ENCODE measurements at places on chromosomes 4 and X. TPM values are rescaled to one million over a fixed set of nuclear protein-coding genes. Genes with fewer than 3 reads are reported as not detected.

- no peak overlapping the region for H3K4me3 ChIP-seq
- no peak overlapping the region for H3K27ac ChIP-seq
- H3K36me3 ChIP-seq: no peaks in the 10 kb centered on the region
- DNase-seq: no peak
Observed at GRCh38 chr4:85092943-85093342, 126.5 kb upstream of the WDFY3 start.

- peak overlapping the region; percentile 14 for H3K27ac ChIP-seq
- H3K27me3 ChIP-seq: no peaks in the 10 kb centered on the region
- H3K36me3 ChIP-seq: no peaks in the 10 kb centered on the region
- no peak for DNase-seq
- H3K4me1 ChIP-seq: peaks cover 39% of the 10 kb centered on the region
Observed at GRCh38 chr4:52824603-52825459, 37.3 kb upstream of the RASL11B start.

DNA sequence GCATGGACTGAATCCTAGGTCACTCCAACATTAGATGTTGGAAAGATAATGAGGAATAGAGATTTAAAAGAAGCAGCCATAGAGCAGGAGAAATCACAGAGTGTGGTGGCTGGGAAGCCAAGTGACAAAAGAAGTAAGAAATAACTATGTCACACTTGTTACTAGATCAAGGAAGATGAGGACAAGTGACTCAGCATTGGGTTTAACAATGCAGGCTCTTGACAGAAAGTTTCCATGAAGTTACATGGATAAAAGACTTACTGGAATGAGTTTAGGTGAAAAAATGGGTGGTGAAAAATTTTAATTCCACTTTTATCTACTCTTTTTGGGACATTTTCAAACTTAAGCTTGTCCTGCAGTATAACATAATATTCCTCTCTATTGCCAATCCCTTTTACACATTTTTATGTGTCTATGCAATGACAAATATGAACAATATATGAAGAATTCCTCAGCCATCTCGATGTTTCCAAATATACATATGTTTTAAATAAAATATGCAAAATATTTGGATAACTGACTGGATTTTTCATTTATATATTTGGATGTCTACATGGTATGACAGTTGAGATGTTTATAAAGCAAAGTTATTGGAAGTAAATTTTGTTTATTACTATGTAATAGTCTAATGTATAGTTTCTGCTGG is 462.6 kb downstream of the IL15 start:
- H3K27me3 ChIP-seq: no peaks in the 10 kb centered on the region
- H3K4me1 ChIP-seq: peaks cover 20% of the 10 kb centered on the region
- H3K4me3 ChIP-seq: no peak overlapping the region
- H3K27ac ChIP-seq: no peak overlapping the region

DNA sequence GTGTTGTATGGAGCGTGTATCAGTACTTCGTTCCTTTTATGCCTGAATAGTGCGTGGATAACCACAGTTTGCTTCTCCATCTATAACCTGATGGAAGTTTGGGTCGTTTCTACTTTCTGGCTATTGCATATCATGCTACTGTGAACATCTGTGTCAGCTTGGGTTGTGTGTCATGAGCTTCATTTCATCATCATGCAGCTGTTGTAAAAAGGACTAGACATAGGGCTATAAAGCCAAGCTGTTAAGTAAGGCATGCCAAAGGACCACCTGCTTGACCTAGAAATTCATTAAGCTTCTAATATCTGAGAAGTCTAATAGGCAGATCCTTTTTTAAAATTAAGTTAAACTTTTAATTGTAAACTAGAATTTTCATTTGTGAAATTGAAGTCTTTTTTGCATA is 18.4 kb downstream of the SMS start:
- no peak overlapping the region for H3K27ac ChIP-seq
- H3K36me3 ChIP-seq: no peaks in the 10 kb centered on the region
- no peak overlapping the region for H3K4me3 ChIP-seq
- DNase-seq: no peak
- H3K4me1 ChIP-seq: peaks cover 49% of the 10 kb centered on the region

DNA sequence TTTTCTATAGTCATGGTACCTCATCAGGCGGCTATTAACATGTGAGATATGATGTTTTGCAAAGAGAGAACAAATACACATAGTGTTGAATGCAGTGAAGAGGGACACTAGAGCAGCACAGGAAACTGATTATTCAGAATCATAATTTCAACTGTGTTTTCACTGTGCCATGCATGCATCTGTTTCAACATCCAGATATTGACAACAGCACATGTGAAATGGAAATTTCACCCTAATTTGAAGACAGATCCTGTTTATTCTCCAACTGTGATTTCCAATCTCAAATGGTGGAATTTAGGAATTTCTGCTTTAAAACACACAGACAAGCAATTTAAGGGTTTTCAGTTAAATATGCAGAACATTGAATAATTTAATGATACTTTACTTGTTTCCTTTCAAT is 288.6 kb downstream of the KCTD8 start:
- H3K4me3 ChIP-seq: no peak overlapping the region
- DNase-seq: no peak
- no peaks in the 10 kb centered on the region for H3K27me3 ChIP-seq
- H3K36me3 ChIP-seq: no peaks in the 10 kb centered on the region
- H3K27ac ChIP-seq: no peak overlapping the region

DNA sequence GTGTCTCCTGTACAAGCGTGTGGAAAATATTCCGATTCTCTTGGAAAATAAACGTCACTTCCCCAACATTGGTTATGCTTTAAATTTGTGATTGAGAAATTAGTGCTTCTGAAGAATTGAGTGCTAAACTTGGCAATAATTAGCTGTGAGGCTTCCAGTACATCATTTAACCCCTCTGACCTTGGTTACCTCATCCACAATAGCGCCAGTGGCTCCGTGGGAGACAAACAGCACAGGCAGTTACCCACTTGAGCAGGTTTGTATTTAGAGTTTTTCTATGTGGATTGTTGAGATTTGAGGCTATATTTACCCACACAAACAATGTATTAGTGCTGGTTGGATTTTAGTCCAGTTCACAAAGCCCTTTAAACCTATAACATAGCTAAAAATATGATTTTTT is 476.5 kb downstream of the NKX6-1 start:
- no peak overlapping the region for H3K4me3 ChIP-seq
- DNase-seq: no peak
- no peaks in the 10 kb centered on the region for H3K4me1 ChIP-seq

DNA sequence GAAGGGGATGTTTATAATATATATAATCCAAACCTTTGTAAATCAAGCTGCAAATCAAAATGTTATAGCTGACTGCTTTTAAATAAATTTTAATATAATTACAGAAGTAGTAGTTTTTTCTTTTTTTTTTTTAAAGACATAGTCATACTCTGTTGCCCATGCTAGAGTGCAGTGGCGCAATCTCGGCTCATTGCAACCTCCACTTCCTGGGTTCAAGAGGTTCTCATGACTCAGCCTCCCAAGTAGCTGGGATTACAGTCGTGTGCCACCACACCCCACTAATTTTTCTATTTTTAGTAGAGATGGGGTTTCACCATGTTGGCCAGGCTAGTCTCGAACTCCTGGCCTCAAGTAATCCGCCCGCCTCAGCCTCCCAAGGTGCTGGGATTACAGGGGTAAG is 178.7 kb downstream of the FBXW7 start:
- H3K27me3 ChIP-seq: no peaks in the 10 kb centered on the region
- no peak overlapping the region for H3K27ac ChIP-seq
- peaks cover 23% of the 10 kb centered on the region for H3K4me1 ChIP-seq
- H3K4me3 ChIP-seq: no peak overlapping the region
- DNase-seq: no peak

GRCh38 chr4:156970501-156971164 is 966 bp downstream of the PDGFC start:
- peaks cover 8% of the 10 kb centered on the region for H3K4me1 ChIP-seq
- H3K27me3 ChIP-seq: peaks cover 45% of the 10 kb centered on the region
- no peak for DNase-seq
- H3K27ac ChIP-seq: no peak overlapping the region
- H3K36me3 ChIP-seq: no peaks in the 10 kb centered on the region
- no peak overlapping the region for H3K4me3 ChIP-seq

DNA sequence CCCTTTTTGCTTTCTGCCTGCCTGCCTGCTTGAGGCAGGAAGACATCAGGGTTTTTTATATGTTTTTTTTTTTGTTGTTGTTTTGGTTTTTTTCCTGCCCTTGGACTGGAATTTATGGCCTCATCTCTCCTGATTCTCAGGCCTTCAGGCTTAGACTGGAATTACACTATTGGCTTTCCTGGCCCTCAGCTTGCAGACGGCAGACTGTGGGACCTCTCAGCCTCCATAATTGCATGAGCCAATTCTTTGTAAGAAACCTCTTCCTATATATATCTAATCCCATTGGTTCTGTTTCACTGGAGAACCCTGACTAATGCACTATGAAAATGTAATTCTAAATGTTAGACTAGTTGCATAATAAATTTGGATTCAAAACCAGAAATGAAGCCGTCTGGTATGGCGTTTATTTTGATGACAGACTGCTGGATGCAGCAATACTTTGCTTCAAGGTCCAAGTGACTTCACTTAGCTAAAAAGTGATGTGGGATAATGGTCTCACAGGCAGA is 59.0 kb downstream of the SEL1L3 start:
- no peak overlapping the region for H3K4me3 ChIP-seq
- no peak overlapping the region for H3K27ac ChIP-seq
- no peaks in the 10 kb centered on the region for H3K4me1 ChIP-seq
- no peaks in the 10 kb centered on the region for H3K27me3 ChIP-seq
- no peak for DNase-seq
- peaks cover 55% of the 10 kb centered on the region for H3K36me3 ChIP-seq

DNA sequence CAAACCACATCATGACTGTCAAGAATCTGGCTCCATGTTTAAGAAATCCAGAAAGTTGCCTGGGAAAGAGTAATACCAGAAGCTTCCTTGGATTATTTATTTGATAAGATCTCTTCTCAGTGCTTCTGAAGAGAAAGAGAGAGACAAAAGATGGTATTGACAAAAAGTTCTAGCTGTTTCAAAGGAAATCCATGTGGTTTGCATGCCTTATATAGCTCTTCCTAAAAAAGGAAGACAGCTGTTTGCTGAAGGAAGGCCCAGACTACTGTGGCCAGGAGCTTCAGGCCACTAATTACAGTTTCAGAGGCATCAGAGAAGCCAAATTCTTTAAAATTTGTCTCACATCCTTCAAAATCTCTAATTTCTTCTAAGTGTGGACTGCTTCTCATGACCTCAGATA is 565.2 kb upstream of the SLIT2 start:
- no peak for DNase-seq
- H3K27ac ChIP-seq: no peak overlapping the region
- H3K27me3 ChIP-seq: no peaks in the 10 kb centered on the region

DNA sequence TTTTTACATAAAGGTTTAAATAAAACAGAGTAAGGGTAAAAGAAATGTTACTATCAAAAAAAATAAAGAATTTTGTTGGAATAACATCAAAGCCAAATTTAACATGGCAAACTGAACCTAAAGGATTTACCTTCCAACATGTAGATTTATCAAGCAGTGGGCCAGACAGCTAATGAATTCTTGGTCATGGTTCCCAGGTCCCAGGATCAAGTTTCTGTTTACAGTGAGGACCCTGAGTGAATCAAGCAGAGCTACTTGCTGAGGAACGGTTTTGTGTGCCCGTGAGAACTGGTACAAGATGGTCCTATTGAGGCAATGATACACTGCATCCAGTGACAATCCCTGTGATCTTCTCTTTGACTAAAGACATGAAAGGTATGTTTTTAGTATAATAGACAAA is 157.1 kb downstream of the CDS1 start:
- no peak overlapping the region for H3K4me3 ChIP-seq
- DNase-seq: no peak
- H3K27me3 ChIP-seq: peaks cover 2% of the 10 kb centered on the region
- no peak overlapping the region for H3K27ac ChIP-seq

DNA sequence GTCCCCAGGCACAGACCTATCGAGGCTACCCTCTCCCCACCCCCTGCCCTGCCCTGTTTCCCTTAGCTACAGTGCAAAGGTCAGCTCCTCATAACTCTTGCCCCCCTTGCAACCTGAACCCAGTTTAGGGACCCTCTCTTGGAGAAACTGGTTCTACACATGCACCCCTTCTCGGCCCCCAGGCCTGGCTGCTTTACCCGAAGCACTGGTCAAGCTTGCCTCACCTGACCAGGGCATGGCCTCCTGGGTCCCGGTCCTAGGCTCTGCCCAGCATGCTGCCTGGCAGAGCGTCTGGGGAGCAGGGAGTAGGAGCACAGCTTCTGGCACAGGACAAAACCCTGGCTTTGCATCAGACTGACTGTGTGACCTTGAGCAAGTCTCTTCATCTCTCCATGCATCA is 28.0 kb downstream of the ZNF185 start:
- no peak overlapping the region for H3K27ac ChIP-seq
- no peaks in the 10 kb centered on the region for H3K36me3 ChIP-seq
- no peaks in the 10 kb centered on the region for H3K27me3 ChIP-seq
- no peak for DNase-seq
- peaks cover 4% of the 10 kb centered on the region for H3K4me1 ChIP-seq

GRCh38 chr4:171024720-171025303 is 788.4 kb upstream of the GALNTL6 start:
- no peaks in the 10 kb centered on the region for H3K27me3 ChIP-seq
- no peaks in the 10 kb centered on the region for H3K36me3 ChIP-seq
- H3K4me3 ChIP-seq: no peak overlapping the region
- no peaks in the 10 kb centered on the region for H3K4me1 ChIP-seq
- H3K27ac ChIP-seq: no peak overlapping the region

DNA sequence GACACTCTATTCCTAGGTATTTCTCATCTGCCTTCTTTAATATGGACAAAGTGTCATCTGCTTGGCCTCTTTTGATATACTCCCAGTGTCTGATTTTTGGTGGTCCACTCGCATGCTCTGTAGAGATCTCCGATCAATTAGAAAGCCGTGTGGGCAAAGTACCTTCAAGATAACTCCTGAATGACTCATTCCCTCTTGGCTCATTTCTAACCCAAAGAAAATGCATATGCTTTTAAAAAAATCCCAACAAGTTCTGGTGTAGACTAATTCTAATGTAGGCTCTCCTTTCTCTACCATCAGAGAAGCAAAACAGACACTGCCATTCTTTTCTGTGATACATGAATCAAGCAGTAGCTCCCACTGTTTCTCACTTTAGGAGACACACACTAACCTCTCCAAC is 714.9 kb upstream of the ADGRL3 start:
- no peaks in the 10 kb centered on the region for H3K36me3 ChIP-seq
- H3K4me3 ChIP-seq: no peak overlapping the region
- H3K4me1 ChIP-seq: no peaks in the 10 kb centered on the region
- no peak for DNase-seq
- no peak overlapping the region for H3K27ac ChIP-seq
- no peaks in the 10 kb centered on the region for H3K27me3 ChIP-seq

GRCh38 chrX:119273420-119274192 is 37.5 kb downstream of the PGRMC1 start:
- H3K27me3 ChIP-seq: peaks cover 10% of the 10 kb centered on the region
- DNase-seq: peak; percentile 76
- H3K27ac ChIP-seq: no peak overlapping the region
- H3K4me1 ChIP-seq: peaks cover 11% of the 10 kb centered on the region
- H3K4me3 ChIP-seq: peak overlapping the region; percentile 59
- no peaks in the 10 kb centered on the region for H3K36me3 ChIP-seq

Gene TCEAL6
- not detected for total RNA-seq

Gene NAP1L5
- total RNA-seq: 3.7 TPM

Gene ADGRG4
- total RNA-seq: not detected

Gene ATP5ME
- 245 TPM for total RNA-seq

All from activated CD4-positive, alpha-beta memory T cell treated with anti-CD3 and anti-CD28 coated beads for 36 hours (primary cell).